ENCODE measurements at places on chromosomes 3 and 15.

DNA sequence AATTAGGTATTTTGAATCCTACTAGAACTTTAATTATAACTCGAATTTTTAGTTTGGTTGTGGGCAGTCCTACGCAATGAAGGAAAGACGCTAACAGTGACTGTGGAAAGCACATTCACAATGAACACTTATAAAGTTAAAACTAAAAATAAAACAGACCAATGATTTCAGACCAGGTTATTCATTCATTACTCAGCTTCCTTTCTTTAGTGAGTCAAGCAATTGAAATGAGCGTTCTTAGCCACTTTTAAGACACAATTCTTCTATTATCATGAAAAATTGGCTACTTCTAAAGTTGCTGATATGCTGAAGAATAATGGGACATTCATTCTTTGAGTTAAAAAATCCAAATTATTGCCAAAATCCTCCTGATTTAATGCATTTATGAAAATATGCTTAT, 66.0 kb upstream of the CMSS1 start:
- no peak for DNase-seq

DNA sequence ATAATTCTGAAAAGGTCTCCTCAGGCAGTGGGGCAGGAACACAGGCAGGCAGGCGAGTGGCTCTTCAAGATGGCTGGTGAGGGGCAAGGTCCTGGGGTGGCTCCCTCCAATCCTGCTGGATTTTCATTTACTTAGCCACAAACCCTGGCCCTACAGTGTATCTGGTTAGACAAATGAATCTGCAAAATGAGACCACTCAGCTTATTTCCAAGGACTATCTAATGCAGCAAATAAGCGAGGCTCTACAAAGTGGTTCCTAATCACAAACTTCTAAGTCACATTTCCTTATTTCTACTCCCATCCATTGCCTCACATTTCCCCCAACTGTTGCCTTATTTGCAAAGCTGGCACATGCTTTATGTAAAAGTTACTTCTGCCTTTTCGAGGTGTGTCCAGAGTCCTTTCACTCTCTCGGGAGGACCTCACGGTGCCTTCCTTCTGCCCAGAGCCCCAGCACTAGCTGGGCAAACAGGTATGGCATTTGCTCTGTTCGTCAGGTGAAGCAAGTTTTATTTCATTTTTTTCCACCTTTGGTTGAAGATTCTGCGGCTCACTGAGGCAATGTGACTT, 40.5 kb downstream of the CCDC12 start:
- no peak for DNase-seq

DNA sequence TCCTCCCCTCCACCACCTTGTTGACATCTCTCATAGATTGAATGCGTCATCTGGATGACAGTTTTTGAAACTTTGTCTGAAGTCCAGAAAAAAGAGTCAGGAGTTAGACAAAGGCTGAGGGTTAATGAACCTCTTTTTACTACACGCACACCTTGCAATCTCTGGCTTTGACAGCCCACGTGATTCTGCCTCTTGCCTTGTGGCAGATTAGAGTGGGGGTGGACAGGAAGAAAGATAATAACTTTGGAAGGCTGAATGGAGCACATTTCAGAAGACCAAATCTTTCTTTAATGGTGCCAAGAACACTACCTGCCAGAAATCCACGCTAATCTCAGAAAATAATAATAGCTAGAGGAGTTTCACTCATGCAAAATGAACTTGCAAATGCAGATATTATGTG, 327.9 kb upstream of the TRIM42 start:
- no peak for DNase-seq

DNA sequence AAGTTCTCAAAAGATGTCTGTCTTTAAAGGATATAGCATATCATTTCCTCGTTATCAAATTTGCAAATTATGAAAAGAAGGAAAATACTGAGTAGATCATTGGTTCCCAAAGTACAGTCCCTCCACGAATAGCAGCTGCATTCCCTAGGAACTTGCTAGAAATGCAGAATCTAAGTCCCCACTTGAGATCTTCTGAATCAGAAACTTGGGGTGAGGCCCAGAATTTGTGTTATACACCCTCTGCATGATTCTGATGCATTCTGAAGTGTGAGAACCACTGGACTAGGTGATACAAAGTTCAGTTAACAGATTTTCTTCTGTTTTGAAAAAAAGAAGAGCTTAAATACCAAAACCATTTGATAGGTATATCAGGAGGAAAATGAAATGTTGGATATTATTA, 77.1 kb downstream of the SLC25A26 start:
- DNase-seq: no peak

DNA sequence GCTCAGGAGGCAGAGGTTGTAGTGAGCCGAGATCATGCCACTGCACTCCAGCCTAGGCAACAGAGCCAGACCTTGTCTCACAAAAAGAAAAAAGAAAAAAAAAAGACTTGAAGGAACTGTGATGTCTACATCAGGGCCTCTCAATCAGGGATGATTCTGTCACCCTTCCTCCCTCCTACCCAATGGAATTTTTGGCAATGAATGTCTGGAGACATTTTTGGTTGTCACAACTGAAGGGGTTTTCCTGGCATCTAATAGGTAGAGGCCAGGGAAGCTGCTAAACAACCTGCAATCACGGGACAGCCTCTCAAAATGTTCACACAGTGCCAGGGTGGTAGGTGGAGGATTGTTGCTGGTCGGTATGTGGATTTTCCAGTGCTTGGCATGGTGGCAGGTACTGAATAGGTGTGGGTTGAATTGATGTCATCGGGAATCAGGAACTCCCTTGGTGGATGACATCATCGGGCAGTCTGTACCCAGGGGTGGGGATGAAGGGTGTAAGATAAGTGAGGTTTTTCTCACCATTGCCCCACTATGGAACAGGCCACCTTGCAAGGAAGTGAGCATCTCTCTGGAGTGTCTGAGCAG, 71.3 kb downstream of the MESD start:
- no peak for DNase-seq

- no peak for DNase-seq
Observed at GRCh38 chr15:99446565-99447496, 119.0 kb upstream of the MEF2A start.

- no peak for DNase-seq
Observed at GRCh38 chr3:30469133-30469532, 137.3 kb upstream of the TGFBR2 start.

- no peak for DNase-seq
Observed at GRCh38 chr3:18090377-18090776, 334.8 kb downstream of the SATB1 start.

DNA sequence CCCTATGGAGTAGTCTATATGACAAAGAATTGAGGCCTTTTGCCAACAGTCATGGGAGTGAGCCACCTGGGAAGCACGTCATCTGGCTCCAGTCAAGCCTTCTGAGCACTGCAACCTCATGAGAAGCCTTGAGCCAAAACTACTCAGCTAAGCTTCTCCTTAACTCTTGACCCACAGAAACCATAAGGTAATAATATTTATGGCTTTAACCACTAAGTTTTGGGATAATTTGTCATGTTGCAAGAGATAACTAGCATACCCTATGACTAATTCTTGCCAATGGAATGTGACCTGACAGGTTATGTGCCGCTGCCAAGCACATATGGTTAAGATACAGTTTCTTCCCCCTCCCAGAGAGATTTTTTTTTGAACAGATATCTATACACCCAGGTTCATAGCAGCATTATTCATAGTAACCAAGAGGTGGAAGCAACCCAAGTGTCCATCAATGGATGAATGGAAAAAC, 11.8 kb upstream of the SLC6A11 start:
- DNase-seq: no peak

DNA sequence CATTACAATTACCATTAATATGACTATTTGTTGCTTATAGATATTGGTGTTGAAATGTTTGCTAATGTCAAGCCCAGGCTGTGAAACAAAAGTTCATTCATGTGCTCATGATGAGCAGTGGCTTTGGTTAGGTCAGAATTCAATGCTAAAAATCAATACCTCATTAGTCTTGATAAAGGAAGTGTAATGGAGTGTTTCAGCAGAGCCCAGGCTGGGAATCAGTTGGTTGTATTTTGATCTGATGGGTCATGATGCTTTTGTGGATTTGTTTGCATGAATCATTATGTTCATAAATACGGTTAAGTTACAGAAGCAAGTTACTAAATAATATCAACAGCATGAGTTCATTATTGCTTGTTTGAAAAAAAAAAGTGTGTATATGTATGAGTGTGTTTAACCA, 13.6 kb upstream of the ZNF774 start:
- DNase-seq: no peak

DNA sequence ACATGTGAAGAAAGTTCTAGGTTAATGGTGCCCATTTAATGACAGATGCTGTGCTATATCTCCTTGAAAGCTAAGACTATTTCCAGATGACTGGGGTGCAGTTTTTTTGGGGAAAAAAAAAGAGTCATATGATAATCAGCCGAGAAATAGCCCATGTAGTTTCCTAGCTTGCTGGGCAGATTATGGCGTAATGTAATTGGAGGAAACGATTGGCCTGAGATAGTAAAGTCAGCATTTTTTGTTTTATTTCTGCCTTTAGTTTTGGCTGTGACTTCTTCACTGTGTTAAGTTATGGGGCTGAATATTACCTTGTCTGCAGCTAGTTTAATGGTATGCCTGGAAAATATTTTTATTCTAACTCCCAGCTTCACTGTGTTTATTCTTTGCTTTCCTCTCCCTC, 24.0 kb downstream of the PDHB start:
- no peak for DNase-seq

GRCh38 chr3:86785386-86785785, 205.6 kb downstream of the VGLL3 start:
- no peak for DNase-seq

- no peak for DNase-seq
Observed at GRCh38 chr3:89101251-89101650, 6.2 kb upstream of the EPHA3 start.

DNA sequence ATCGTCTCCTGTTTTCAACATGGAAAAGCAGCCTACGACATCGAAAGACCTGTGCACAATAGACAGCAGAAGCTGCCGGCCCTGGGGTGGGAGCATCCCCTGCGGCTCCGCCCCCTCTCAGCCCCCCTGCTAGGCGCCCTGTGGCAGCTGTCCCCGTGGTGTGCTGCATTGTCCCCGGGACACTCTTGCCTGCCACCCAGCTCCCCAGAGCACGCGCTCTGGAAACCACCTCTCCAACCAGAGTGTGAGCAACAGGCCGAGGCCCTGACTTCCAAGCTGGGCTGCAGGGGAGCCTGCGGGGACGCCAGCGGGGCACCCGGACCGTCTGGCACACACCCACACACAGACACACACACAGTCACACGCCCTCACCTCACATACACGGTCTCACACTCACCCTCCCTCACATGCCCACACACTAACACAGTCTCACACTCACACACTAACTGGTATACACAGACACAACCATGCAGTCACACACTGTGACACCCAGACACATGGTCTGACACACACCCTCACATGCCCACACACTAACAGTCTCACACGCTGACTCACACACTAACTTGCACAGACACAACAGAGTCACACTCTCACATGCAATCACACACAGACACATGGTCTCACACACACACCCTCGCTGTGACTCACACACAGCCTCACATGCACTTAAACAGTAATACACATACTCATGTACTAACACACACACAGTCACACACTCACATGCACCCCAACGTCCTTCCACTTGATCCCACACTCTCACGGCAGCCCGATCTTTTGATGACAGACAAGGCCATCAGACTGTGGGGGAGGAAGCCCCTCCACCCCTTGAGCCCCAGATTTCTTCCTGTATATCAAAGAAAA, 94.7 kb downstream of the OCA2 start:
- no peak for DNase-seq

- no peak for DNase-seq
Observed at GRCh38 chr3:53670721-53671120, 175.5 kb downstream of the CHDH start.

GRCh38 chr3:109618766-109619378, 281.5 kb upstream of the DPPA4 start:
- no peak for DNase-seq

DNA sequence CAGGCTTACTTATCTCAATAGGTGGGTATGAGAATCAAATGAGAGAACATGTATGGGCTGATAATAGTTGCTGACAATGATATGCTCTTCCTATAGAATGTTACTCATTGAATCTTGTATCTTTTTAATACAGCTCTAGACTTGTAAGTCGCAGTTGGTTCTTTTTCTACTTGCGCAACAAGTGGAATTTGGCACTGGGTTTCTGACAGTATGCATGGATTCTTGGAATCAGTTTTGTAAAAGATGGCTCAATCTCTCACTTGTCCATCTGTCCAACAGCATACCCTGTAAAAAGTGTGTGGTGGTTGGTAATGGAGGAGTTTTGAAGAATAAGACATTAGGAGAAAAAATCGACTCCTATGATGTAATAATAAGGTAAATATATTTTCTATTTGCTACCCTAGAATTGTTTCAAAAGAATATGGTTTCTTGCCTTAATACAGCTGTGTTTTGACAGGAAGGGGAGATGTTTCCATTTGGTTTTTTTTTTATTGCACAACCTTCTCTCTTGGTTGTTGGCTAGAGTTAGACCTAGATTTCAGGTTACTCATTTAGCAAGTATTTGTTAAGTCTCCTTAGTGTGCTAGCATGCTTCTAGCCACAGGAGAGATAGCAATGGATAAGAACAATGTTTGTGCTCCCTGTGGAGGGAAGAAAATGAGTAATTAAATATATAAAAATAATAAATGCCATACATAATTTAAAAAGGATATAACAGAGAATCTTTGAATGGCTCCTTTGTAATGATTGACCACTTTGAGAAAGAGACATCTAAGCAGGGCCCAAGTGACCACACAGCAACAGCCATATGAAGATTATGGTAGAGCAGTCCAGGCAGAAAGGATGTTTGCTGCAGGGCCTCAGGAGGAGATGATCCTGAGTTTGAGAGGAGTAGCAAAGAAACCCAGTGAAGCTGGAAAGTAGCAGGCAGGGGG, 21.8 kb downstream of the ST3GAL6 start:
- DNase-seq: no peak

DNA sequence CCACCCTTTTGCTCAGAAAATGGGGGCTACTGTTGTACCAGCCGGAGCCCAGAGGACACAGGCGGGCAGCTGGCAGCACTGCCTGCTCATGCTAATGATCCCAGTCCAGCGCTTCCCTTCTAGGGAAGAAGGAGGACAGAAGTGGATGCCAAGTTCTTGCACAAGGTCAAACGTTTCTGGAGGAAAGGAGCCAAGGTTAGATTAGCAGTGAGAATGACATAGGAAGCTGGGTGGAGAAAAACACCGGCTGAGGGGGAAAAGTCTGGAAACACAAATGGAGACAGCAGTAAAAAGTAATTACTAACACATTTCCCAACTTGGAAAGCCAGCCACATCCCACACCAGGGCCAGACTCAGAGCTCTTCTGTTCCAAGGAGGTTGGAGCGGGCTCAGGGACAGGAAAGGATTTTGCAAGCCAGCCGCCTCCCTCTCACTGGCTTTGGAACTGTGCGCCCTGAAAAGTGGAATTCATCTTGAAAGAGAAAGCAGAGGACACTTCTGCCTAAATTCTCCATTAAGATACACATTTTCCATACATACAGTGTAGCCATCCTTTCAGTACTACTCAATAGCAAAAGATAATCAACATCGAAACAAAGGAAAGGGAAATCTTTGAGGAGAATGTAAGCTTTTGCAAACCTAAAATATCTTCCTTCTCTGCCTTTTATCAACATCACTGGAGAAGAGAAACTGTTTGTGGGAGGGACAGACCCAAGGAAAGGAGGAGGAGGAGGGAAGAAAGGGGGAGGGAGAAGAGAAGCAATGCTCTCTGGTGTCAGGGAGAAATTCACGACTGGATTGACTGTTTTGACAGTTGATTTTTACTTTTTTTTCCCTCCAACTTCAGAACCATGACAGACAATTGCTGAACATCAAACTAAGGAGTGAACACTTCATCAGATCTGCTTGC, 133.6 kb downstream of the CD47 start:
- DNase-seq: no peak

- DNase-seq: no peak
Observed at GRCh38 chr3:152524198-152525140, 255.7 kb downstream of the MBNL1 start.
